Cardiac muscle cell (in vitro differentiated cells and primary cell): ENCODE measurements at places on chromosomes 2 and 18. TPM values are rescaled to one million over a fixed set of nuclear protein-coding genes. Genes with fewer than 3 reads are reported as not detected.

MPP4 gene
- total RNA-seq: 0.04 and 0.27 TPM in 2 replicates

DNA sequence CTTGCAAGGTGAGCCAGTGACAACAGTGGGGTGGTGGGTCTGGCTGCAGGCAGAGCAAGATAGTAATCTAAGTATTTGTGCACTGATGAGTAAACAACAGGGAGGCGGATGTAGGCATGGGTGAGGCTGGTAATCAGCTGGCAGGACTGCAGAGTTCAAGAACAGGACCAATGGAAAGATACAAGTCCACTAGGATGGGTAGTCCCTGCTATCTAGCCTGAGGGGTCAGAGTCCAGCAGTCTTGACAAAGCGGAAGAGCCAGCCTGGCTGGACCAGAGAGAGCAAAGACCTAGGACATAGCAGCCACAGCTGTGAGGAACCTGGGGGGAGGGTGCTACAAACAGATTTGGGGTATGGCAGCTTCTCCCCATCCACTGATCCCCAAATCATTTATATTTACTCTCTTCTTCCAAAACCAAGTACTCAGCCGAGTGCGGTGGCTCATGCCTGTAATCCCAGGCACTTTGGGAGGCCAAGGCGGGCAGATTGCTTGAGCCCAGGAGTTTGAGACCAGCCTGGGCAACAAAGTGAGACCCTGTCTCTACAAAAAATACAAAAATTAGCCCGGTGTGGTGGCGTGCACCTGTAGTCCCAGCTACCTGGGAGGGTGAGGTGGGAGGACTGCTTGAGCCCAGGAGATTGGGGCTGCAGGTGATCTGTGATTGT, 25.9 kb downstream of the VIL1 start:
- H3K4me1 ChIP-seq: no peaks in the 10 kb centered on the region
- peaks cover 3% of the 10 kb centered on the region for H3K36me3 ChIP-seq
- H3K27me3 ChIP-seq: no peaks in the 10 kb centered on the region
- DNase-seq: no peak

DNA sequence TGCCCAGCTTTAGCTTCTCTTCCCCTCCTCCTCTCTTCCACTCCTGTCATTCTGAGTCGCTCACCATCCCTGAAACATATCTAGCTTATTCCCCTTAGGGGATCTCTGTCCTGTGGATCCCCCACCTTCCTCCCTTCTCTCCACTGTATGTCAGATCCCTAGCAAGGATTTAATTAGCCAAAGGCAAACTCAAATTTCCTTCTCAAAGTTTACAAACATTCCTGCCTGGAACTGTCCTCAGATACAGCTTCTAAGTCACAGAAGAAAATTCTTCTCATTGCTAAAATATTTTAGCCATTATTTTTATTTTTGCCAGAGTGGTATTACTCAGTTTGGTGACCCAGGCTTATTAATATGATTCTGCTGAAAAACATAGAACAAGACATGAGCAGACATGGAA, 315.3 kb downstream of the CYP26B1 start:
- H3K4me1 ChIP-seq: no peaks in the 10 kb centered on the region
- H3K36me3 ChIP-seq: no peaks in the 10 kb centered on the region
- no peaks in the 10 kb centered on the region for H3K27me3 ChIP-seq
- no peak for DNase-seq

MZT2B gene
- total RNA-seq: 253 and 266 TPM in 2 replicates

DNA sequence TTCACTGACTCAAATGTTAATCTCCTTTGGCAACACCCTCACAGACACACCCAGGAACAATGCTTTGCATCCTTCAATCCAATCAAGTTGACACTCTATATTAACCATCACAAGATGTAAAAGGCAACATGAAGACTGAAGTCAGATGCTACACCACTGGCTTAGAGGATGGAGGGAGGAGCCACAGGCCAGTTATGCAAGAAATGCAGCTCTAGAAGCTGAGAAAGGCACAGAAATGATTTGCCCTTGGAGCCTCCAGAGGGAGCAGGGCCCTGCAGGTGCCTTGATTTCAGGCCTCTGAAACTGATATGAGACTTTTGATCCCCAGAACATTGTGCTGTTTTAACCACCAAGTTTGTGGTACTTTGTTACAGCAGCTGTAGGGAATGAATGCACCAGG, 276.3 kb downstream of the KCNS3 start:
- H3K4me3 ChIP-seq: no peak overlapping the region
- no peak overlapping the region for H3K27ac ChIP-seq
- no peaks in the 10 kb centered on the region for H3K36me3 ChIP-seq
- no peak for DNase-seq
- no peaks in the 10 kb centered on the region for H3K4me1 ChIP-seq

DNA sequence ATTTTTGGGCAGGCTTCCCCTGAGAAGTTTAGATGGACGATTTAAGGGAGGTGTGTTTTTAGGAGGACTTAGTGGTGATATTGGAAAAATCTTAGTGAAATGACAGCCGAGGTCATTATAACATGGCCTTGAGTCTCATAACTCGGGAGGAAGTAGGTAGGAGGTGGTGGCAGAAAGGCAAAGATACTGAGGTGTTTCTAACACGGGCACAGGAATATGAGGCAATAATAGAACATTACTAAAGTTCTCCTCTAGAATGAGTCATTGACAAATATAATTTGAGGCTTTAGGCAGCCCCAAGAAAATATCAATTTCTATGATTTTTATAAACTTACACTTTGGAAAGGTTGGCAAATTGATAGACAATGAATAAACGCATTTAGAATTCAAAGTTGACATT, 146.1 kb upstream of the ZEB2 start:
- peak; percentile 48 for DNase-seq
- H3K4me1 ChIP-seq: no peaks in the 10 kb centered on the region
- no peaks in the 10 kb centered on the region for H3K27me3 ChIP-seq
- no peak overlapping the region for H3K4me3 ChIP-seq

- H3K4me3 ChIP-seq: no peak overlapping the region
- peak; percentile 80 for DNase-seq
- no peaks in the 10 kb centered on the region for H3K27me3 ChIP-seq
- H3K4me1 ChIP-seq: peaks cover 34% of the 10 kb centered on the region
- H3K27ac ChIP-seq: peak overlapping the region; percentile 22
- no peaks in the 10 kb centered on the region for H3K36me3 ChIP-seq
Measured at GRCh38 chr2:47065771-47066380, 89.2 kb downstream of the STPG4 start.

DSG2 gene
- 27.6 and 45.3 TPM in 2 replicates for total RNA-seq

DNA sequence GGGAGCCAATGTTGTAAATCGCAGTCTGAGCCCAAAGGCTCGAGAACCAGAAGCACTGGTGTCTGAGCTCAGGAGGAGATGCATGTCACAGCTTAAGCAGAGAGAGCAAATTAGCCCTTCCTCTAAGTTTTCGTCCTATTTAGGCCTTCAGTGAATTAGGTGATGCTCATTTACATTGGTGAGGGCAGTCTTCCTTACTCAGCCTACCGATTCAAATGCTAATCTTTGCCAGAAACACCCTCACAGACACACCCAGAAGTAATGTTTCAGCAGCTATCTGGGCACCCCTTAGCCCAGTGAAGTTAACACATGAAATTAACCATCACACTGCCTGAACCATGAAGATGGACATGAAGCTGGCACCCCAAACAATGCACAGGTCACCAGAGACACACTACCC, 385.1 kb downstream of the STK39 start:
- H3K4me3 ChIP-seq: no peak overlapping the region
- H3K36me3 ChIP-seq: no peaks in the 10 kb centered on the region
- H3K27me3 ChIP-seq: no peaks in the 10 kb centered on the region
- no peak for DNase-seq
- no peak overlapping the region for H3K27ac ChIP-seq

DNA sequence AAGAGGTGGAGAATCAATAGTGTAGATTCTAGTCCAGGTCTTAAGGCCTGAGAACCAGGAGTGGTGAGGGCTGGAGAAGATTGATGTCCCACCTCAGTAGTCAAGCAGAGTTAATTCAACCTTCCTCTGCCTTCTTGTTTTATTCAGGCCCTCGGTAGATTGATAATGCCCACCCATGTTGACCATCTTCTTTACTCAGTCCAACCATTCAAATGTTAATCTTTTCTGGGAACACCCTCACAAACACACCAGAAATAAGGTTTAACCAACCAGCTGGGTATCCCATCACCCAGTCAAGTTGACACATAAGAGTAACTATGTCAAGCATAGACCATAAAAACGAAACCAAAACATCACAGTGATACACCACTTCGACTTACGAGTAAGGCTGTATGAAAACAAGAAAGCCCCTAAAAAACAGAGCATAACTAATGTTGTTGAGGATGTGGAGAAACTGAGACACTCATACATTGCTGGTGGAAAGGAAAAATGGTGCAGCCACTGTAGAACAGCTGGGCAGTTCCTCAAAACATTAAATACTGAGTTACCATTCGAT, 57.5 kb downstream of the SLC35F5 start:
- no peaks in the 10 kb centered on the region for H3K36me3 ChIP-seq
- no peaks in the 10 kb centered on the region for H3K4me1 ChIP-seq
- no peak overlapping the region for H3K4me3 ChIP-seq
- no peaks in the 10 kb centered on the region for H3K27me3 ChIP-seq
- no peak overlapping the region for H3K27ac ChIP-seq

- no peaks in the 10 kb centered on the region for H3K4me1 ChIP-seq
- no peak overlapping the region for H3K4me3 ChIP-seq
- H3K36me3 ChIP-seq: no peaks in the 10 kb centered on the region
- no peaks in the 10 kb centered on the region for H3K27me3 ChIP-seq
- peak; percentile 16 for DNase-seq
- H3K27ac ChIP-seq: no peak overlapping the region
Measured at GRCh38 chr2:190486037-190486623, 48.4 kb downstream of the NEMP2 start.

EVX2 gene
- 0.06 and 0.11 TPM in 2 replicates for total RNA-seq

DNA sequence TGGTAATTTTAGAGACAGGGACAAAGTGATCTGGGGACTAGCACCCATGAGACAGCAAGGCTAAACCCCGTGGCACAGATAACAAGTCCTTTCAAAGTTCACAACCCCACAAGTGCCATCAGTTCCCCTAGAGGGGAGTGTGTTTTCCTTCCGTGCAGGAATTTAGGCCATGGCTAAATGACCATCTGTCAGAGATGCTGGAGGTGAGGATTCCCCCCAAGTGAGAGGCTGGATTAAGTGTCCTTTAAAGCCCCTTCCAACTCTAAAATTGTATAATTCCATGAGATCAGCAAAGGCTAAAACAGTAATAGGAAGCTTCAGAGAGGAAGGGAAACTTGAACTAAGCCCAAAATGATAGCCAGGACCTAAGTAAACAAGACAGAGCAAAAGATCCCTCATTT, 8.7 kb downstream of the FEZ2 start:
- peak; percentile 18 for DNase-seq
- H3K27ac ChIP-seq: peak overlapping the region; percentile 42
- no peak overlapping the region for H3K4me3 ChIP-seq
- no peaks in the 10 kb centered on the region for H3K36me3 ChIP-seq
- no peaks in the 10 kb centered on the region for H3K27me3 ChIP-seq

GRCh38 chr2:128611421-128612320, 293.0 kb upstream of the HS6ST1 start:
- H3K4me3 ChIP-seq: no peak overlapping the region
- H3K27me3 ChIP-seq: peaks cover 33% of the 10 kb centered on the region
- no peaks in the 10 kb centered on the region for H3K36me3 ChIP-seq
- no peaks in the 10 kb centered on the region for H3K4me1 ChIP-seq
- H3K27ac ChIP-seq: no peak overlapping the region

DNA sequence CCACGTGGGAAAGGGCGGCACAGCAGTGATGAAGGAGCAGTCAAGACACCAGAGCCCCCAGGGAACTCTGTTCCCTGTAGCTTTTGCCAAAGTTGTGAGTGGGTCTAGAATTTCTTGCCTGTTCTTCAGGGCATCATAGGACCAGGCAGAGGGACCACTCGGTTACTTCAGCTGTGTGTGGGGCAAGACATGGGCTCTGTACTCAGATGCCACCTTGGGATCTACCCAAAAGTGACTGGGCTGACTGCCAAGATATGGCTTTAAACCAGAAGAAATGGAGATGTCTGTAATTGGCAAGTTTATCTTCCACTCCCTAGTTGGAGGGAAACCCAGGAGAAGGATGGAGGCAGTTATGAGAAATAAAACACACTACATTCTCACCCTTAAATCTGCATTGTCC, 29.6 kb downstream of the KCNF1 start:
- H3K4me3 ChIP-seq: no peak overlapping the region
- H3K36me3 ChIP-seq: no peaks in the 10 kb centered on the region
- no peak for DNase-seq
- H3K27me3 ChIP-seq: no peaks in the 10 kb centered on the region

GAD1 gene
- total RNA-seq: 0.11 and 0.12 TPM in 2 replicates

PSMA8 gene
- total RNA-seq: not detected in 2 replicates

SEPTIN2 gene
- total RNA-seq: 334 and 386 TPM in 2 replicates

- no peak overlapping the region for H3K4me3 ChIP-seq
- no peak overlapping the region for H3K27ac ChIP-seq
- no peaks in the 10 kb centered on the region for H3K36me3 ChIP-seq
- H3K4me1 ChIP-seq: no peaks in the 10 kb centered on the region
- no peak for DNase-seq
Measured at GRCh38 chr18:26488417-26489009, 59.8 kb downstream of the KCTD1 start.

FOSL2 gene
- total RNA-seq: 2.9 and 3.5 TPM in 2 replicates

GRCh38 chr18:35019933-35020332, 21.3 kb upstream of the MAPRE2 start:
- H3K36me3 ChIP-seq: no peaks in the 10 kb centered on the region
- no peak overlapping the region for H3K27ac ChIP-seq
- H3K4me3 ChIP-seq: no peak overlapping the region
- no peaks in the 10 kb centered on the region for H3K27me3 ChIP-seq

- no peak for DNase-seq
- no peak overlapping the region for H3K27ac ChIP-seq
- H3K4me3 ChIP-seq: no peak overlapping the region
Measured at GRCh38 chr2:241038374-241039180, 40.2 kb downstream of the SNED1 start.
